Fibroblast of pulmonary artery (primary cell): ENCODE measurements at places on chromosomes 11 and 22.
A peak's percentile ranks its signal among the peaks of the same experiment; 100 is the strongest.

- peak; percentile 28 for DNase-seq
These were observed 267.6 kb upstream of the TENM4 start for GRCh38 chr11:79708319-79708932.

DNA sequence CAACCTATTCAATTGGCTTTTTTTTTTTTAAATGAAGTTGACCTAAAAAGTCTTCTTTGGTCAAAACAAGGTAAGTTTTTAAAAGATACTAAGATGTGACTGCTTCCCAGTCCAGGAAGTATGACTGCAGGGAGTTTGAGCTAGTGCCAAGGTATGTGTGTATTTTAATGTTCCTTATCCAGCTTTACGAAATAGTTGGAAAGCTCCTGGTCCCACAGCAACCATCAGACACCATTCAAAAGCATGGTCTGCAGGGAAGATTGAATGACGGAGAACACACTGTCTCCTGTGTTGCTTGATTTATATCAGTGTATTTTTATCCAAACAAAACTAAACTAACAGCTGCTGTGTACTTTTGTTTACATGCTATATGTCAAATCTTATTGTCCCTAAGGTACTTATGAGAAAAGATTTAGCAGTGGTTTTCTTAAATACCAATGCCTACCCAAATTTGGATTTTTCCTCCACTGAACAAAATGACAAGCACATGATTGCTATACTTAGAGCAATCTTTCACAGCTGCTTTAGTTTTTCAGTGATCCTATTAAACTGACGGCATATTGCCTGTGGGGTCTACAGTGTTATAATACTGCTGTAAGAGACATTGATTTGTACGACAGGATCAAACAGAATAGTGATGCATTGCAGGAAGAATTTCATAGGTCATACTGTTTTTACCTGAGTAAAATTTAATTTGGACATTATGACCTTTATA lies 122.9 kb downstream of the DCDC1 start:
- DNase-seq = peak; percentile 49

- DNase-seq = no peak
These were observed 78.8 kb downstream of the FEZ1 start for GRCh38 chr11:125416981-125417935.

GRCh38 chr11:66874232-66874631 lies 17.4 kb downstream of the LRFN4 start:
- DNase-seq = no peak

DNA sequence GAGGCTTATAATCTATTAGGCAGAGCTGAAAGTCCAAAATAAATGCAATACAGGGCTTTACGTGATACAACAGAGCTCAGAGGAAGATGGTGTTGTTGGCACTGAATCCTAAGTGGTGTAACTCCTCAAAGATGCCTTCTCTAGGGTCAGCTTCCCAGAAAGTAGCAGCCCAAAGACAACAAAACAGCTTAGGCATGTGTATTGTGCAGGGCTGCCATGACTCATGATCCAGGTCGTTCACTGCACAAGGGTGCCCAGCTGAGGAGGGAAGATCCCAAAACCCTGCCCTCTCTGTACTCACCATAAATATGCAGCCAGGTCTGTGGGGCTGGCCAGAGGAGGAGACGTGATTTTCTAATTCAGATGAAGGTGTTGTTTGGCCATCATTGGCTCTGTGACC lies 59.4 kb upstream of the NNMT start:
- peak; percentile 81 for DNase-seq

- peak; percentile 51 for DNase-seq
These were observed 64.3 kb upstream of the PPARA start for GRCh38 chr22:46085828-46086576.

DNA sequence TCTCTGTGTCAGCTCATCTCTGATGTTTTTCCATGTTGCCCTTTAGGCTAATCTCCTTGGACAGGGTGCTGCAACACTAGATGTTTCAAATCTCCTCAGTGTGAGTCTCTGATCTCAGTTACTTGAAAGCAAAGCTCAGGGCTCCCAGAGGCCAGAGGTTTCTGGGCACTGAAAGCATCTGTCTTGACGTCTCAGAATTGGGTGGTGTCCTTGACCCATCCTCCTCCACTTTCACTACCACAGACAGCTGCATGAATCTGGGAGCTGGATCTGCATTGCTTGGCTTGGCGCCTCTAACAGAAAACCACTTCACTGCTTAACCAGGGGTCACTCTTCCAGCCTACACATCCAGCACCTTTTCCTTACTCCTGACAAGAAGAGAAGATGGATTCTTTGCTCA lies 399.4 kb downstream of the NXPE2 start:
- no peak for DNase-seq

GRCh38 chr11:134535029-134536025 lies 123.3 kb upstream of the B3GAT1 start:
- no peak for DNase-seq

GRCh38 chr22:19648419-19648929 lies 65.8 kb upstream of the SEPTIN5 start:
- DNase-seq = no peak

- no peak for DNase-seq
These were observed 5.7 kb upstream of the ANO1 start for GRCh38 chr11:70072461-70072860.

DNA sequence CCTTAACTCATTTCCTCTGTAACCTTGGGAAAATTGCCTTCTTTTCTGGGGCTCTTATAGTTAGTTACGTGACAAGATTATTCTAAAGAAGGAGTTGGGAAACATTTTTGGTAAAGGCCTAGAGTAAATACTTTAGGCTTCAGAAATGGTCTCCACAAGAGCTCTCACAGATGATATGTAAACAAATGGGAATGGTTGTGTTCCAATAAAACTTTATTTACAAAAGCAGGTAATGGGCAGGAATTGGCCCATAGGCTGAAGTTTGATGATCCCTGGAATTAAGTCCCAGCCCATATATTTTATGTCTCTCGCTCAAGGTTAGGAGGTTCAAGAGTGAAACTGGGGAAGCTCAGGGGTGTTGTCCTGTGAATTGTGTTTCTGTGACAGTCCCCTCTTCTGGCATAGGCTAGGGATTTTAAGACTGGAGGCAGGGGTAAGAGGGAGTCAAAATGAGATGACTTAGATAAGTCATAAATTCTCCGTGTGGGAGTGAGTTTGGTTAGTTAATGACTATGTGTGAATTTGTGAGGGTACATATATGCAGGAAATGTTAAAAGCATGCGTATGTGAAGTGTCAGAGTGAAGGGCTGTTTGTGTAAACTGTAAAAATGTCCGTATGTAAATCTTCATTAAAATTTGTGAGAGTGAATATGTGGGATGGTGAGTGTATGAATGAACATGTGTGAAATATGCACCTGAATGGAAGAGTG lies 7.4 kb upstream of the OR52B4 start:
- no peak for DNase-seq

DNA sequence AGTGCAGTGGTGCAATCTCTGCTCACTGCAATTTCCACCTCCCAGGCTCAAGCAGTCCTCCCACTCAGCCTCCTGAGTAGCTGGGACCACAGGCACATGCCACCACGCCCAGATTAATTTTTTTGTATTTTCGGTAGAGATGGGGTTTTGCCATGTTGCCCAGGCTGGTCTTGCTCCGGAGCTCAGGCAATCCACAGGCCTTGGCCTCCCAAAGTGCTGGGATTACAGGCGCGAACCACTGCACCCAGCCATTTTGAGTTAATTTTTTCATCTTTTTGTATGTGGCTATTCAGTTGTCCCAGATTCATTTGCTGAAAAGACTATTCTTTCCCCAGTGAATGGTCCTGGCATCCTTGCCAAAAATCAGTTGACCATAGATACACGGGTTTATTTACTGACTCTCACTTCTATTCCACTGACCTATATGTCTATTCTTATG lies 63.6 kb downstream of the MAPK1 start:
- no peak for DNase-seq

DNA sequence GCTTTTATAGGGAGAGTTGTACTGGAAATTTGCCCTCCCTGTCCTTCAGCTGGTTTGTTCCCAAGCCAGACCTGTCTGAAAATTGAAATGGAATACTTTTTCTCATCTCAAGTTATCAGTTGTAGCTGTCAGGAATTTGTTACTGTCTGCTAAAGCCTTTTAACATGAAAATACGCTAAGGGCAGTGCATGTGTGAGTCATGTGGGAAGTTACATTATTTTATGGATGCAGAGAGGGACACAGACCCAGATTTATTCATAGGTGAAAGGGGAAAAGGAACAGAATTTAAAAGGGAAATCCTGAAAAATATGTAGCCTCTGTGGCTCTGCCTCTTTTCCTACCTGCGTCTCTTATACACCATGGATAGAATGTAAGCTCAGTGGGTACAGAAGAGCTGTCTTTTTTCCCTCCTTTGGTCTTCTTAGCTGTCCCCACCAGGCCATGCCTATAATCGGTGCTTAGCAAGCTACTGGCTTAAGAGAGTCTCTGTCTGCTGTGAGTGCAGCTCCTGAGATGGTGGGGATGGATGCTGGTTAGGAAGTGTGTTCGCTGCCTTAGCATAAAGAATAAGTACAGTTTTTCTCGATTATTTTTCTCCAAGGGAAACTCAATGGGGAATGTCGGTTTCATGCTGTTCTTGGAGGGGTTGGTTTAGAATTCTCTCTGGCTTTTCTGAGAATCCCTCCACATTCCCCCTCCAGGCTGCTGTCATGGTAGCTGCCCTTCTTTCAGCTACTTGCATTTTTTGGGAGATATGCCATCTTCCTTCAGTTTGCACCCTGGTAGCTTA lies 166.8 kb downstream of the TEAD1 start:
- DNase-seq = no peak

DNA sequence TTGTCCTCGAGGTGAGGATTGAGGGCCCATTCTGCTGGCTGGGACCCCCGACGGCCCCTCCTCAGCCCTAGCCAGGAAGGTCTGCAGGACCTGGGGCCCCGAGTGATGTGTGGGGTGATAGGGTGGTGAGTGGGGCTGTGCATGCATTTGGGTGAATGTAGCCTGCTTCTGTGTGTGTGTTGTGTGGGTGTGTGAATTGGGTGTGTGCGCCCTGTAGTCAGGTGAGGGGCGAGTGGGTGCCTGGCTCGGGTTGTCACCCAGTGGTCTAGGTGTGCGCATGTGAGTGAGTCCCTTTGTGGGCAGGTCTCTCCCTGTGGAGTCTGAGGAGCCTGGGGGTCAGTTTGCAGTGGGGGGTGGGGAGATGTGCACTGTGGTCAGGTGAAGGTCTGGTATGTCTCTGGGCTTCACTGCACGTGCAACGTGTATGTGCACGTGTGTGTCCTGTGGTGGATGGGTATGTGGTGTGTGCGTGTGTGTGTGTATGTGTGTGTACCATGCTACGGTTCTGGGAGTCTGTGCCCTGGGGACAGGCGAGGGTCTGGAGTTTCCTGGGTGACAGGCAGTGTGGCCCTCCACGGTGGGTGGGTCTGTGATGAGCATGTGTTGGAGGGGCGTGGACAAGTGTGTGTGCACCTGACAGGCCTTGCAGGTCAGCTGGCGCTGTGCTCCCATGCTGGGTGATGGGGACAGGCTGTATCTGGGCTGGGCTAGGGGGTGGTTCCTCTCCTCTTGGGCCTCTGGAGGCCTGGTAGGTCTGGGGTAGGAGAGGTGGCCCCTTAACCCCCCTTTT lies 1.0 kb downstream of the TMEM151A start:
- DNase-seq = no peak

GRCh38 chr22:19844377-19845053 lies 10.2 kb downstream of the GNB1L start:
- DNase-seq = peak; percentile 47

GRCh38 chr11:116989184-116989583 lies 109.0 kb downstream of the SIK3 start:
- DNase-seq = no peak

DNA sequence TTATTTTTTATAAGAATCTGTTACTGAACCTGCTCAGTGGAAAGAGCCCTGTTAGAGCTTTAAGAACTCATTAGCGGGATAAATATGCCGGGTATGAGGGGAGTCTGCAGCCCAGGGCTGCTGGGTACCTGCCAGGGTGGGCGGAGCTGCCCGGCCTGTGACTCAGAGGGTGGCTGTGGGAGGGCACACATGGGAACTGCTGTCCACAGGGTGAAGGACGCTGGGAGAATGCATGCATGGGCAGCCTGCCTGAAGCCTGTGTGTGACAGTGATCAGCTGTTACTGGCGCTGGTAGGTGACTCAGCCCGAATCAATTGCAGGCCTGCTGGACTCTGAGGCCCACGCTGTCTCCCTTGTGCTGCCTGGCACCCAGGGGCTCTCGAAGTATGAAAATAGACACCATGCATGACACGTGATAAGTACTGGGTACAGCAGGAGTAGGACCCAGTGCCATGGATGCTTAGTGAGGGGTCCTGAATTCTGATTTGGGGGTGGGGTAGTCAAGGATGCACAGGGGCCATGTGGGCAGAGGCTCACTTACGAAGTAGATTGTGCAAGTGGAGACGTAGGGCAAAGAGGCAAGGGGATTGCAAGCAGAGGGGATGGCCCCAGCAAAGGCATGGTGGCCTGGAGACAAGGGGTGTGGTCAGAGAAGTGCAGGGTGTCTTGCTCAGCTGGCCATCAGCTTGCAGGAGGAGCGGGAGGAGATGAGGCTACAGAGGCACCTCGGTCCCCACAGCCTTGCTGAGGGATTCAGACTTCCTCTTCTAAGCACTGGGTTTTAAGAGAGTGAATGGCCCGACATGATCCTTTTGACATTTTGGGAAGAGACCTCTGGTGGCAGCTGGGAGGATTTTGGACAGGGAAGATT lies 36.5 kb downstream of the GRIK4 start:
- peak; percentile 94 for DNase-seq

DNA sequence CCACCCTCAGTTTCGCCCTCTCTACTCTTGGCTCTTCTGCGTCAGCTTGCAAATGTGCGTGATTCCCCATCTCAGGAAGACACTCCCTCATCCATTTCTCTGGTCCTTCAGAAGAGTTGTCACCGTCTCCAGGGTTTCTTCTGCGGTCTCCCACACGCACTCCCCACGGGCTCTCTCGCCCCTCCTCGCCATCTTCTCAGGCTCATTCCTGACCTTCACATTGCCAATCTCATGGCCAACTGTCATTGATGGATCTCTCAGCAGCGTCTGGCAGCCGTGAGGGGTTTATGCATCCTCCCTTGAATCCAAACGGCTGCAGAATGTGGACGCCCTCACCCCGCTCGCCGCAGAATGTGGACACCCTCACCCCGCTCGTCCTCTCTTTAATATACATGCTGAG lies 10.5 kb downstream of the SYNGR1 start:
- DNase-seq = no peak

- DNase-seq = no peak
These were observed 114.5 kb upstream of the MTNR1B start for GRCh38 chr11:92854952-92855351.

- no peak for DNase-seq
These were observed 20.1 kb downstream of the TMPRSS13 start for GRCh38 chr11:117908959-117909610.

GRCh38 chr11:14111496-14111895 lies 149.0 kb downstream of the SPON1 start:
- no peak for DNase-seq

- DNase-seq = no peak
These were observed 90.9 kb downstream of the APIP start for GRCh38 chr11:34825315-34825669.

GRCh38 chr11:17559341-17560087 lies 12.5 kb downstream of the OTOG start:
- DNase-seq = no peak

- DNase-seq = no peak
These were observed 971 bp downstream of the TUBGCP6 start for GRCh38 chr22:50243685-50244419.
